ENCODE measurements at places on chromosomes 11 and 22.
A peak's percentile ranks its signal among the peaks of the same experiment; 100 is the strongest.

DNA sequence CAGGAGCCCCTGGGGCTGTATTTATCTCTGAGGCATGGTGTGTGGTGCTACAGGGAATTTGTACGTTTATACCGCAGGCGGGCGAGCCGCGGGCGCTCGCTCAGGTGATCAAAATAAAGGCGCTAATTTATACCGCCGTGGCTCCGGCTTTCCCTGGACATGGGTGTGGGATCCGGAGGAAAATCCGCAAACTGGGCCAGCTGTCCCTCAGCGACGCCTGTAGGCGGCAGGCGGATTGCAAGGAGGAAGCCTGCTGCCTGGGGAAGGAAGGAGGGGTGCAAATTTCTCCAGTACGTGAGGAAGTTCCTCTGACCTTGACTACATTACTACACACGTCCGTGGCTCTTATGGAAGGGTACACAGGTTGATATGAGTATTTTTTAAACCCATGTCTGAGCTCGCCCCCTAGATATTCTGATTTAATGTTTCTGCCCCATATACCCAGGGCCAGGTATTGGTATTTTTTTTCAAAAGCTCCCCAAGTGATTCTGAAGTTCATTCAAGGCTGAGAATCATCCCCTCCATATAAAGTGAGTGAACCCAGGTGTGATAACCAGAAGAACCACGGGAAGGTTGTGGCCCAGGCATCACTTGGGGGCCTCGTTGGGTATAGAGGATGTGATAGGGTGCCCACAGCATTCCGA, 2.8 kb downstream of the MYOD1 start:
- no peak for DNase-seq

DNA sequence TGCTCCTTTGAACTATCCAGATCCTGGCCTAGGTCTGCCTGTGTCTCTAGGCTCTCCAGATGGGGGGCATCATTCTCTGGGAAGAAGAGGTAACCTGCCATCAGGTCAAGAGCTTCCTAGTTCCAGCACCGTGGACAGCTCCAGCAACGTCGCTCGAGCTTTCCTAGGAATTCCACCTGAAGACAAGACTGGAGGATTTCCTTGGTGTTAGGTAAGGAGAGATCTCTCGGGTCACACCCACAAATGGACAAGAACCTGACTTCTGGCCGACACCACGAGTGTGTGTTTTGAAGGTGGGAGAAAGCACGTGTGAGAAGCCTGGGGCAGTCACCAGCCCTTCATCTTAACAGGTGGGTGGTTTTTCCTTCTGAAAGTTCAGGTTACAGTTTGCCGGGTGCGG, 1.2 kb downstream of the PRG3 start:
- DNase-seq: no peak

GRCh38 chr11:45451766-45452440, 165.8 kb upstream of the SYT13 start:
- DNase-seq: no peak

DNA sequence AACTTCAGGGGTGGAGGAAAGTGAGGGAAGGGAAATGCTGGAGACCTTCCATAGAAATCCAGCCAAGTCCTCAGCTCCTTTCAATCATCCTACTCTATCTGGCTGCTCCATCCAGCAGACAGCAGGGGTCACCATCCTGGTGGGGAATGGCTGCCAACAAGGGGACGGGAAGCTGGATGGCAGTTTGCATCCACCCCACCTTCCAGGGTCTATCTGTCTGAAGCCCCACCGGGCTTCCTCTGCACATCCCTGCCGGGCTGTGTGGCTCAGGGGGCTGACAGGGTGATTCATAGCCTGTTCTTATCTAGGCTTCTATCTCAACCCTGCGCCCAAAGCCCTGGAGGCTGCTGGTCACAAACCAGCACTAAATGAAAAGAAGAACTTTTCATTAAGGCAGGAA, 1.1 kb downstream of the SYTL2 start:
- peak; percentile 31 for DNase-seq

DNA sequence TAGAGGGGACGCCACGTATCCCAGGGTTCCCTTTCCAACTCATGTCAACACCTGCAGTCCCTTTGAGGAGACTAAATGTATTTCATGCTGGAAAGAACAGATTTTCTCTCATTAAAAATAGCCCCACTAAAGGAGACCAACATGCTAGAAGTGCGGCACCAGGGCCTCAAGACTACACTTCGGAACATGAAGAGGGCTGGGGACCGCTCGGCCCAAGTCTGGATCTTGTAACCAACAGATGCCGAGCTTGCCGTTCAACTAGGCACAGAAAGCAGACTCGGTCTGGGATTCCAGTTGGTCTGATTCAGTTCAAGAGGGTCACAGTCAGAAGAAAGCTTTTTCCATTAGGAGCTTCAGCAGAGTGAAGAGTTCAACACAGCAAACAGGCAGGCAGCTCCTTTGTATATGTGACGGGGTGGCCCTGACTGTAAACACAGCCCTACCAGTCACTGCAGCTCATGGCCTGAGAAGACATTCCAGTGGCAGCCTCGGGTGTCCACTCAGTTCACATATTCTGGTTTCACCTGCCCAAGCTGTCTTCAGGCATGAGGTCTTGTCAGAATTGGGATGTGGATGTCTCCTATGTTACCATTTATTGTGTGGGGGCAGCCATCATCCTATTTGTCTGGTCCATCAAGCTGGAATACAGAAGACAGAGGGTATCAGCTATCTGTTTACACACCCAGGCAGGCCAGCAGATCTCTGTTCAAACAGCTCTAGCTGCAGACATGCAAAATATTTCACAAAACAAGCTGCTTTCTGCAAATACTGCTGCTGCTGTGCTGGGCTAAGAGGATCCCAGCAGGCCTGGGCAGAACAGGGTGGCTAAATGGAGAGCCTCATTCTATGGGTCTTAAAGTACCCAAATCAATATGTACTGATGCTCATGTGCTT, 8.8 kb downstream of the RIC8A start:
- DNase-seq: no peak

DNA sequence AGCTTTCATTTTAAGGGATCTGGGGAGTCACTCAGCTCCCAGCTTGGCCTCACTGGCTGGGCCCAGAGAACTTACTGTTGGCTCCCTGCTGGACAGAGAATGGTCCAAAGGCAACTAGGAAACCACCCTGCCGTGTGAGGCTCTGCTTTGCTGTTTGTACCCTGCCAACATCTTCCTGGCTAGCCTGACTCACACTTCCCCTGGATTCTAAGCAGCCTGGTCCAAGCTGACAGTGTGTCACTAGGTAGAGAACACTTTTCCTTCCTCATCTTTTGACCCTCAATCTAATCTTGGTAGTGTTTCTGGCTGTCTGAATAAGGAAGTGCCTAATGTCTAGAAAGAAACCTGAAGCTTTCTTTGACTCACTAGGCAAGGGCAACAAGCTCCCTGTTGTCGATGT, 76.7 kb downstream of the FAR1 start:
- no peak for DNase-seq

- peak; percentile 28 for DNase-seq
Observed at GRCh38 chr11:116955548-116955947, 118.1 kb upstream of the APOA1 start.

DNA sequence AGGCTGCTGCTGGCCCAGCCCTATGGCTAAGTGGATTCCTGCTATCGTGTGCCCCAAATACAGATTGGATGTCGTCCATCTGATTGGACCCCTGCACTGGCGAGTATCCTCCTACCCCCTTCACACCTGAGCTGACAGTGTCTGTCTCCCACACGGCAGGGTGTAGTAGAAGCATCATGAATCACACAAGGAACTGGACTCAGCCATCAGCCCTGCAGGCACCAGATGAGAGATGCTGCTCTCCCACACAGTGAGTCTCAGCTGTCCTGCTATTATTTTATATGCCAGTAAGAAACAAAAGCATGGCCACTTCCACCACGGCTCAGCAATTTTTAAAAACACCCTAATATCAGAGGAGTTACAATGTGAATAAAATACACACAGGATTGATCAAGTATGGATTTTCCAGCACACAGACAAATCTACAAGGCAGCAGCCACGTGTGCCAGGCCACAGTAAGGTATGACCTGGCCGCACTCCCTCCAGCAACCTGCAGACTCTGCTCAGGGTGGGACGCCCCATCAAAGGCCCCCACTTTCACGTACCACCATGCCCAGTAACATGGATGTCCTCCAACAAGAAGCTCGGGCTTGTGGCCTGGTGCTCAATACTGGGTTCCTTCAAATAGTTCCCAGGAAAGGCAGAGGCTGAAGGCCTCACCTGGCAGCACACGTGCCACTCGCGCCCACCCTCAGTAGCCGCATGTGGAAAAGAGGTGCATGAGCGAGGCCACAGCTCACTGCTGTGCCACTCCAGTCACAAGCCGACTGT, 16.4 kb upstream of the SLC25A1 start:
- DNase-seq: no peak

DNA sequence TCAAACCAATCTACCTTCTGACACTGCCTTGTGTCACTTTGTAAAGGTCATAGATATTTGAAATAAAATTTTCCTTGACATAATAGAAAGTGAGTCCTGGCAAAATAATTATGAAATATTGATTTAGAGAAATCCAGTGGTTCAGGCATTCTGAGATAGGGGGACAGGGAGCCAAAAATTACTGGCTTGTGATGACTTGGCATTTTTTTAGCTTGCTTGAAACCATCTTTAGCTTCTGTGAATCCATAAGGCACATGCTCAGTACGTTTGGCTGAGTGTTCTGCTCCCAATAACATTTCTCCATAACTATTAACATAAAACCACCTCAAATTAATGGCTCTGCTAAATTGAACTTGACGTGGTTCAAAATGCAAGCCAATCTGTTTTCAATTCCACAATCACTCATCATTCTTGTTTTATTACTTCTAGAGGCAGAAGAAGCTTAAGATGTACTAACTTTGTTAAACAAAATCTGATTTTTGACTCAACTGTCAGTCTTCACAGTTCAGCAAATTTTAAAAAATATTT, 209.0 kb downstream of the LRRC4C start:
- DNase-seq: no peak

DNA sequence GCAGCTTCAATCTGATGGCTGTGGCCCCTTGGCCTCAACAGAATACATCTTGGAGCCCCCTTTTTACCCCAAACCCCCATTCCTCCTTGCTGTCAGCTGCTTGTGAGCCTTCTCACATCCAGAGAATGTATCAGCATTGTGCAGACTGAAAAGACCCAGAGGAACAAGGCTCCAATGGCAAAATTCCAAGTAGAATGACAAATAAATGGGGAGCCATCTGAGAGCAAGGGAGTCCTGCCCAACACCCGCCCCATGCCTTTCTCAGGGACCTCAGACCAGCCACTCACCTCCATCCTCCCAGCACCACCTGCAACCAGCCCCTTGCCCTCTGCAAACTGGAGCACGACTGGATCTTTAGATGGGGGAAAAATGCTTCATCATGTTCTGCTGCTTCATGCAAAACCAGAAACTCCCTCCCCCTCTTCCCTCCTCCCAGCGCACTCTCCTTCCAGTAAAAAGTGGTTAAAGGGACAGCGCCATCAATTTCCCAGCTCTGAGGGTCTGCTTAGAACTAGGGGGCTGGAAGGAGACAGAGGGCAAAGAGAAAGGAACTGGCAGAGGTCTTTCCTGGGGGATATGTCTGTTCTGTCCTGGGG, 2.2 kb upstream of the NEFH start:
- DNase-seq: no peak

DNA sequence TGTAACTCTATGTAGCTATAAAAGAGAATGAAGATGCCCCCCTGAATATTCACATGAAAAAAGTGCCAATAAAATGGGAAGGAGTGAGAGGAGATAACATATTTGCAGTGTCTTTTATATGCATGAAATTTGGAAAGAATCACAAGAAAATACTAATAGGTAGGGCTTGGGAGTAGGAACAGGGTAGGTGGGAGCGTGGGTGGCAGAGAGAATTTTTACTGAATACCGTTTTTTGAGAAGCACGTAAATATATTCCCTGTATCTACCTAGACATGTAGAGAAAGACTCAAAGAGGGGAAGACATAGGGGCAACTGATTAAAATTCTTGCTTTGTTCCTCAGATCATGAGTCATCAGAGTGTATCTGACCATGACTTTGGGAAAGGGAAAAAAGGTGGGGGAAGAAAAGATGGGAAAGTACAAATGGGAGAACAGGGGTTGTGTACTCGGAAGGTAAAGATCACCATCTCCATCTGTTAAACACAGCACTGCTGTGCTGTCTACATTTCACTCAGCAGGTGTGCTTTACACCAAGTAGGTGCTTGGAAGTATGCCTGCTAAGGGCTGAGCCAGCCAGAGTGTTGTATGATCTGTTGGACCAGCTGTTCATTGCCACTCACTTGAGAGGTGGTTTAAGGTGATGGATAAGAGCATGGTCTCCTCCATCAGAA, 16.0 kb downstream of the PRR5L start:
- DNase-seq: no peak

DNA sequence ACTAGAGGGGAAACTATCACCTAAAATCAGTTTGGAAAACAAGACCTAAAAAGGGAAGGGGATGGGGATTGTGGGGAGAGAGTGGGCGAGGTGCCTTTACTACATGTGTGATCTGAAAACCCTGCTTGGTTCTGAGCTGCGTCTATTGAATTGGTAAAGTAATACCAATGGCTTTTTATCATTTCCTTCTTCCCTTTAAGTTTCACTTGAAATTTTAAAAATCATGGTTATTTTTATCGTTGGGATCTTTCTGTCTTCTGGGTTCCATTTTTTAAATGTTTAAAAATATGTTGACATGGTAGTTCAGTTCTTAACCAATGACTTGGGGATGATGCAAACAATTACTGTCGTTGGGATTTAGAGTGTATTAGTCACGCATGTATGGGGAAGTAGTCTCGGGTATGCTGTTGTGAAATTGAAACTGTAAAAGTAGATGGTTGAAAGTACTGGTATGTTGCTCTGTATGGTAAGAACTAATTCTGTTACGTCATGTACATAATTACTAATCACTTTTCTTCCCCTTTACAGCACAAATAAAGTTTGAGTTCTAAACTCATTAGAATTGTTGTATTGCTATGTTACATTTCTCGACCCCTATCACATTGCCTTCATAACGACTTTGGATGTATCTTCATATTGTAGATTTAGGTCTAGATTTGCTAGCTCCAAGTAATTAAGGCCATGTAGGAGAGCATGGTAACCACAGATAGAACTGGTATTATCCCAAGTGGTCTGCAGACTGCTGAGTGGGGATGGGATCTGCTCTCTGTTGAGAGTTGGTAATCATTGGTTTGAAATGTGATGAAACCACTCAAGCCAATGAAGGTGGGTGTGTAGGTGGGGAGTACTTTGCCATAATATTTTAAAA, 3.6 kb downstream of the NEAT1 start:
- DNase-seq: peak; percentile 81

- DNase-seq: no peak
Observed at GRCh38 chr11:129699711-129700304, 115.8 kb upstream of the TMEM45B start.

DNA sequence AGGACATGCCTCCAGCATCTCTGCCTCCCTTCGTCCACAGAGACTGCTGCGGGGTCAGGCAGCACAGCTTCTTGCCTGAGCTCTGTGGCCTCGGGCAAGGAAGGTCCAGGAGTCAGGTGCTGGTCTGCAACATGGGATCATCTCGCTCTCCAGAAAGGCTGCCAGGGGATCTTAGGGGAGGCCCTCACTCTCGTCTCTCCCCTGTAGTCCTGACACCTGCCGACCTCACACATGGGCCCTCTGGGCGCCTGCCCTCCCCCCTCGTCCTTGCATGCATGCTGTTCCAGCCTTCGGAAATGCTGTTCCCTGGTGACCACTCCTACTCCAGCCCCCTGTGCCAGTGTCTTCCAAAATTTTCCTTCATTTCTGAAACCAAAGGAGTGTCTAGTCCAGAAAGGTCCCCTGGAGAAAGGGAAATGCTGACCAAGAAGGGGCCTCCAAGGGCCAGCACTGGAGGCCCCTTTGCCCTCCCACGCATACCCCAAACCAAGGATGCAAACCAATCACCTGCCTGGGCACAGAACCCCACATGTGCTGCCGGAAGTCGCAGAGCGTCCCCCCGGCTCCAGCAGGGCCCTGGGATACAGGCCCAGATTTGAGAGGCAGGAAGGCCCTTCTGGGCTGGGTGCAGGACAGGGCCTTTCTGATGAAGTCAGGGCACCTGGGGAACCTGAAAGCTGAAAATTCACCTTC, 41.0 kb downstream of the IGF2 start:
- DNase-seq: no peak

Data from CD4-positive, alpha-beta T cell treated with Interleukin-15 for 4 hours (primary cell).